RPMI8226 (cell line): ENCODE measurements at places on chromosomes 7 and 10.

DNA sequence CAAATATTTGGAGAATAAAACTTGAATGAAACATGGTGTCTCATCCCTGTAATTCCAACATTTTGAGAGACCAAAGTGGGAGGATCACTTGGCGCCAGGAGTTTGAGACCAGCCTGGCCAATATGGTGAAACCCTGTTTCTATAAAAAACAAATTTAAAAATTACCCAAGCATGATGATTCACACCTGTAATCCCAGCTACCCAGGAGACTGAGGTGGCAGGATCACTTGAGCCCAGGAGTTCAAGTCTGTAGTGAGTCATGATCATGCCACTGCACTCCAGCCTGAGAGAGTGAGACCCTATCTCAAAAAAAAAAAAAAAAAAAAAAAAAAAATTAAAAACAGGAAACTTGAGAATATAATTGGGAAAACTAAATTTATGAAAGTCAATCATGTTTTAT, 481.1 kb downstream of the SEMA3D start:
- DNase-seq, result no peak

DNA sequence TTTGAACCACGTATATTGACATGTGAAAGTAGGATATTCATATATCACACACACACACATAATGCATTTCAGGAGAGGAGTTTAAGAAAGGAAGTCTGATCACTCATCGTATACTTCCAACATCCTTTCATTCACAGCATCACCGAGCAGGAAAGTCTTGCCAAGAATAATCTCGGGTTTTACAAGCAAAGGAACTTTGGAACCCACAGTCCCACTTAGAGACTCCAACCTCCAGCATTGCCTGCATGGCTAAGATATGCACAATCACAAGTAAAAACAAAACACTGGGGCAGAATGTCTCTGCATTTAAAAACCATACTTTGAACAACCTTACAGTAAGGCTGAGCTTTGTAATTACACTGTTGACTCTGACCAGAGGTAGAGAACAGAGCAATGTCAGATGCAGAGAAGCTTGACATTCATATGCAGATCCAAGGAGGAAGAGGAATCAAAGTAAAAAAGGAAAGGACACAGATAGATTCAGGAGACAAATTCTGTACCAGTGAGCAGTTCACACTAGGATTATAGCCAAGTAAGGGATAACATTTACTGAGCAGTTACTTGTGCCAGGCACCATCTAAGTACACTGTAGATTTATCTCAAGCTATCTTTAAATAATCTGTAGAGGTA, 14.8 kb downstream of the THSD7A start:
- no peak for DNase-seq

DNA sequence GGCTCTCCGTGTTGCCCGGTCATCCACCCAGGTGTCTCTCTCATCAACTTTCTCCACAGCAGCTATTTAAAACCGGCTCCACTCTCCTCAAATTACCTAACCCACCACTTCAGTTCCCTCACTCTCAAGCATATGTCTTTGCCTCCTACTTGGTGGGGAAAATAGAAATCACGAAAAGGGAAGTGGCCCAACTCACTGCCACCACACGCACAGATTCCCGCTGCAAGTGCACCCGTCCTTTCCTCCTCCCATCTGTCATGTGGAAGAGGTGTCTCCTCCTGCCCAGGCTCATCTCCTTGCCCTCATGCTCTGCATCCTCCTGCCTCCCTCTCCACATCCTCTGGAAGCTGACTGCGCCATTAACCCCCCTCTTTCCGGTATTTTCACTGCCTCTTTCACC, 80.8 kb upstream of the MKX start:
- DNase-seq, result no peak

DNA sequence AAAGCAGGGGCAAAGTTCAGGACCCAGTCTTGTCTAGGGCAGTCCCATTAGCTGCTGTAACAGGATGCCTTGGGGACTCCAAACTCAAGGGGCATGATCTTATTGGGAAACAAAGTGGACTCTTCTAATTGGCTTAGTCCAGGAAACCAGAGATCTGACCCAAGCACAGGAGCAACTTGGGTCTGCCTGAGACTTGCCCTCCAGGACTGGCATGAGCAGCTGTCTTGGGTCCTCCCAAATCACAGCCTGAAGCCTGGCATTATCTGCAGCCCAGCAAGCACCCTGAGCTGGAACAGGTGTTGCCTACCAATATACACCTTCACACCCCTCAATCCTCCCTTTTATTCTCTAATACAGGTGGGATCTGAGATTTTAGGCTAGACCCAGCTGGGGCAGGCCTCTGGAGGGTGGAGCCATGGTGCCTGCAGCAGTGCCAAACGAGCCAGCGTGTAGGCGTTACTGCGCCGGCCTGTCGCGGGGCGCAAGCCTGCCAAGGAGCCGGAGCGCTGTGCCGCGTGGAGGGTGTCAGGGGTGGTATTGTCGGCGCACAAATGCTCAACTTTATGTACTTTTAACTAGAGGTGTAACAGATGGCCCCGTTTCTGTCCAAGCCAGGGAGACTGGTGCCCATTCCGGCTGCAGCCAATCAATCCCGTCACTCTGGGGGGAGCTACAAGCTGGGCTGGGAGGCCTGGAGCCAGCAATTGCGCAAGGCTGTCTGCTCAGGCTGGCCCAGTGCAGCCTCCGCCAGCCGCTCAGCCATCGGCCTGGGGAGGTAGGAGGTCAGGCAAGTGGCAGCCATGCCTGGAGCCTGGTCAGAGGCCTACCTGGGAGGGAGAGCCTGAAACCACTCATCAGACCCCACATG, 12.8 kb upstream of the LBX1 start:
- DNase-seq, result no peak

DNA sequence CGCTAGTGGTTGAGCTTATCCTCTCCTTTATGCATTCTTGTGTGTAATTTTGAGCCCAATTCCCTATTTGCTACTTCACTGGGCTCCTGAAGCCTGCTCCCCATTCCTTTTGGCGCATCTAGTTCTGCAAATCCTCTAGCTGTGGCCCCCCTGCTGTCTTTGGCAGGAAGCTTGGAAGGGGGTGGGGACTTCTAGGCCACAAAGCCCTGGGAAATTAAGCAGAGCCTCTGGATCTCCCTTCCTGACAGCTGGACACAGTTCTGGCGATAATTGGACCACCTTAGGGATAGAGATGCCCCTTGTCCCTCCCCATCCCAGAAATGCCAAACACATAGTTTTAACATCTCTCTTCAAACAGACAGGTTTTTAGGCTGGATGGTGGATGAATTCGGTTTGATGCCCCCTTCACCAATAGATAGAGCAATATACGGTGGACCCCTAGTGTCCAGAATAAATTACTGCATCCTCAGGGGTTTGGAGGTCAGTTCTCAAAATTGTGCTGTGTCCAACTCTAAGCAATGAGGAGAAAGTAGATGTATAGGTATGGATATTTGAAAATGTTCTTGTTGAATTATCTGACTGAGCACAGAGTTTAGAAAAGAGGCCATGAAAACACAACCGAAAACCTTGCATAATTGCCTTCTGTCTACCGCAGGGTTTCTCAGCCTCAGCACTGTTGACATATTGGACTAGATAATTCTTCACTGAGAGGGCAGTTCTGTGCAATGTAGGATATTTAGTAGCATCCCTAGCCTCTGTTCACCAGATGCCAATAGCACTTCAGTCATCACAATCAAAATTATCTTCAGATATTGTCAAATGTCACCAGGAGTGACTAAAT, 75.5 kb downstream of the PAPSS2 start:
- DNase-seq, result peak; percentile 33

- no peak for DNase-seq
Observed at GRCh38 chr10:61792097-61792716, 109.3 kb upstream of the ARID5B start.

- peak; percentile 87 for DNase-seq
Observed at GRCh38 chr7:45026984-45027773, 27.2 kb downstream of the CCM2 start.

GRCh38 chr10:132270256-132270655, 37.5 kb downstream of the STK32C start:
- no peak for DNase-seq

GRCh38 chr7:35286422-35286821, 32.5 kb upstream of the TBX20 start:
- DNase-seq, result no peak
